Suppressor macrophage treated with lipopolysaccharide for 1 hour (primary cell): ENCODE measurements at places on chromosomes 5 and 9.
A peak's percentile ranks its signal among the peaks of the same experiment; 100 is the strongest.

DNA sequence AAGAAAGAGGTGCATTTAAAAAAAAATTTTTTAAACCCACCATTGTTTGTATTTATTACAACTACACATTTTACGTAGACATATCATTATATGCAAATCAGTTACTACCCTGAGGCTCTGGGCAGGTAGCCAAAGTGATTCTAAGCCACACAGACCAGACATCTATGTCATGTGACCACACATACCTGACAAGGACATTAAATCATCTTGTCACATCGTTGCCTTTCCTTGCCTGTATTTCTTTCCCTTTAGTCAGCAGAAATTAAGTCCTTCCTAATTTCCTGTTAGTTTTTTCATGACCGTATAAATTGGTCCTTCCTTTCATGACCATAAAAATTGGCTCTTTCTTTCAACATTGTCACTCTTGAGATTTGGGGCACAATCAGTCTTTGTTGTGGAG, 134.2 kb upstream of the MARCHF11 start:
- no peak for DNase-seq

GRCh38 chr5:90347462-90347861, 62.1 kb downstream of the CETN3 start:
- no peak for DNase-seq

DNA sequence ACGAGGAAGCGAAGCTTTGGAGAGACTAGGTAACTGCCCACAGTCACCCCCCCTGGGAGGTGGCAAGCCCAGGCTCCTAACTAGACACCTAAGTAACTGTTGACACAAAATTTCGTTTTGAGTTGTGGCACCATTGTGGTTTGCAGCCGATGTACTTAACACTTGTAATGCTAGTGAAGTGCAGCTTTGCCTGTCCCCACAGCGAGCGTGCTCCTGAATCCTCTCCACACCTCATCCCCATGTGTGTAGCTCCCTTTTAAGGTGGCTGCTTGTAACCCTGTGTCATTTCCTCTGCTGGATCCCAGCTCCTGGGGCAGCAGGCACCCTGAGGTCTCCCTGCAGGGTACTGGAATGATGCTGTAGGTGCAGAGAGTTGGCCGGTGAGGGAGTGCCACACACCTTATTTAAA, 114.9 kb downstream of the TRIO start:
- DNase-seq = no peak

- no peak for DNase-seq
These were observed 110.6 kb downstream of the ADAMTS16 start for GRCh38 chr5:5250758-5251157.

DNA sequence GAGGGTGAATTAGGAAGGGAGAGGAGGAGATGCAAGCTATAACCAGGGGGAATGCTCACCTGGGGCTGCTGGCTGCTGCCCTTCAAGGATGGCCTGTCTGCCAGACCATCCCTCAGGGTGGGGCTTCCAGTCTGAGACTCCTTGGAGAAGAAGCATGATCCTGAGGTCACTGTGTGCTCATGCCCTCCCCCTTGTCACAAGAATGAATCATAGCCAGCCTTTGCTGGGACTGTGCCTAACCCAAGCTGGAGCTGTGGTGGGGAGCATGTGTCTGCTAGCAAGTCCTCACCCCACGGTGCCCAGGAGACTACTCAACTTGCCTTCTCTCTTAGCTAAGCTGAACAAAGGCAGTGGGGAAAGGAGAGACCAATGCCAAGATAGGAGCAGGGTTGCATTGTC, 463.6 kb downstream of the SPOCK1 start:
- no peak for DNase-seq

GRCh38 chr5:147310059-147310704, 75.4 kb downstream of the STK32A start:
- peak; percentile 90 for DNase-seq

DNA sequence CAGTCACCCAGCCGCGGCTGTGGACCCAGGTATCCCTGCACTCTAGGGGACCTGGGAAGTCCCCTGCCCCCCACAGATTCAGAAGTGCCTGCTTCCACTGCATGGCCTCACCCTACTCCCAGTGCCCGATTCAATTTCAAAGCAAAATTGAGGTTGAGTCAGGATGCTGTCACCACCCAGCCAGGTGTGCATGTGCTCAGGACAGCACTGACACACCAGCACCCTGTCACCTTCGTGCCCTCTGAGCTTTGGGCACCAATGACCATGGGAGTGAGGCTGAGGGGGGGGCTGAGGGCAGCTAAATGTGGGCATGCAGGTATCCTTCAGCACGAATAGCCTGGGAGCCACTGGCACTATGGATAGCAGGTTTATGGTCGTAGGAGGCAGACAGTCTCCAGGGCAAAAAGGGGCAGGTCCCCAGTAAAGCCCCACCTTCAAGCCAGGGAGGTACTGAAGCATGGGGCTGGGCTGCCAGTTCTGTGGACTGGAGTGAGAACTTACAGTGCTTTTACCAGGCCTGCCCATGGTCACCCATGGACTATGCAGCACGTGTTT, 1151.6 kb upstream of the CDH6 start:
- DNase-seq = no peak

DNA sequence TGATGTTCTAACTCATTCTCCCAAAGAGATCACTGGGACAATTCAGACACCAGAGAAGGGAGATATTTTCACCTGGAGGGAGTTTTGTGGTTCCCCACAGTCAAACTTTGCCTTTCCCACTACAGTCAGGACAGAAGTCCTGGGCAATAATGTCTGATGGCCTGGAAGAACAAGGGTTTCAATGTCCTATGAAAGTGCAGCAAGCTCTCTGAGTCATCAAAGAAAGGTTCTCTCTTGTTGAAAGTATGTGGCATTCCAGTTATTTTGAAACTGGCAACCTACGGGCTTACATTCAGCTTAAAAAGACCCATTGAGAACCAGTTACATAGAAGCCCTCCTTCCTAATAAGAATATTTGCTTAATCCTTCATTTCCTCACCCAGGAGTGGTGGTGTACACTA, 103.9 kb downstream of the INSYN2B start:
- peak; percentile 38 for DNase-seq

DNA sequence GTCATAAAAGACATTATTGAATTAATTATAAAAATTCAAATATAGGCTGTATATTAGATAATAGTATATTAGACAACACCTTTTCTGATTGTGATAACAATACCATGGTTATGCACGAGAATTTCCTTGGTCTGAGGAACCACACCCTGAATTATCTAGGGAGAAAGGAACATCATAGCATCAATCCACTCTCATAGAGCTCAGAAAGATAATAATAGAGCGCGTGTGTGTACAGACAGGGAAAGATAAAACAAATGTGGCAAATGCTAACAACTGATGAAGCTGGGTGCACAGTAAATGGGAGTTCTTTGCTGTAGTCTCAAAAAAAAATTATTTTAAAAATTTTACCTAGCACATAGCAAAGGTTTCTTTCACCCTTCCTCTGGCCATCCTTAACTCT, 143.5 kb downstream of the CDK5RAP2 start:
- no peak for DNase-seq

DNA sequence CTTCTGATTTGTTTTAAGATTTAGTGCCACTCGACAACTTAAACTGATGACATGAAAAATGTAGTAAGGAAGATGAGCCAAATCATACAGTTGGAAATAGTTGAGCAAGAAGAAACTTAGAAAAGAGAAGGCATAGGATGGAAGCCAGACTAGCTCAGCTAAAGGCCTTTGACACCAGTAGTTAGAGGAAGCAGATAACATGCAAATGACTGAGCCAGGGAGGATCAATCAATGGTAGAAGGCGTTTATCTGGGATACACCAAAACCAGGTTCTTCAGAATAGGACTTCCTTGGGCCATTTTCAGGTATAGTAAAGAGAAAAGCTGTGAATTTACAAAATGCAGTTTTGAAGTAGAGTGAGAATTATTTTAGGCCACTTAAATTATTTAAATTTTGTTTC, 3.2 kb downstream of the TDRD7 start:
- no peak for DNase-seq

GRCh38 chr9:125759764-125760129, 12.6 kb downstream of the PBX3 start:
- DNase-seq = no peak

- DNase-seq = no peak
These were observed 234.9 kb downstream of the FAM170A start for GRCh38 chr5:119864286-119864685.

- no peak for DNase-seq
These were observed 63.6 kb upstream of the MAP3K1 start for GRCh38 chr5:56751572-56752313.

- DNase-seq = peak; percentile 21
These were observed 129.7 kb upstream of the MAP3K1 start for GRCh38 chr5:56685503-56686217.

GRCh38 chr5:95605786-95606185, 14.1 kb upstream of the GPR150 start:
- DNase-seq = no peak

GRCh38 chr5:65190328-65191053, 291.2 kb downstream of the ADAMTS6 start:
- peak; percentile 18 for DNase-seq

DNA sequence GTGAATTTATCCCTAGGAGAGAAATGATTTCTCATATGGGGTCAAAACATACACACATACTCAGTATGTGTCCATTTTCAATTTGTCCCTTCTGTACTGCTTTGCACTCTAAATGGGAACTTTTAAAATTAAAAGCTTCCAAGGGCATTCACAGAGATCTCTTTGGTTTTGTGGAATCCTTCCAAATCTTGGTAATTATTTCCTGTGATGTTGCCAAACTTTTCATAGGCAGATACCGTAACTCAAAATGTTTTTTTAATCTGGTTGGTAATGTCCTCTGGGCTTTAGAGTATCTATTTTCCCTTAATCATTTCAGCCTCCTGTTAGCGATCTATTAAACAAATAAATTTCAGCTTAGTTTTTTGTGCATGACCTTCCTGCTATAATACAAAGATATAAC, 282.4 kb downstream of the ARHGEF28 start:
- DNase-seq = no peak

DNA sequence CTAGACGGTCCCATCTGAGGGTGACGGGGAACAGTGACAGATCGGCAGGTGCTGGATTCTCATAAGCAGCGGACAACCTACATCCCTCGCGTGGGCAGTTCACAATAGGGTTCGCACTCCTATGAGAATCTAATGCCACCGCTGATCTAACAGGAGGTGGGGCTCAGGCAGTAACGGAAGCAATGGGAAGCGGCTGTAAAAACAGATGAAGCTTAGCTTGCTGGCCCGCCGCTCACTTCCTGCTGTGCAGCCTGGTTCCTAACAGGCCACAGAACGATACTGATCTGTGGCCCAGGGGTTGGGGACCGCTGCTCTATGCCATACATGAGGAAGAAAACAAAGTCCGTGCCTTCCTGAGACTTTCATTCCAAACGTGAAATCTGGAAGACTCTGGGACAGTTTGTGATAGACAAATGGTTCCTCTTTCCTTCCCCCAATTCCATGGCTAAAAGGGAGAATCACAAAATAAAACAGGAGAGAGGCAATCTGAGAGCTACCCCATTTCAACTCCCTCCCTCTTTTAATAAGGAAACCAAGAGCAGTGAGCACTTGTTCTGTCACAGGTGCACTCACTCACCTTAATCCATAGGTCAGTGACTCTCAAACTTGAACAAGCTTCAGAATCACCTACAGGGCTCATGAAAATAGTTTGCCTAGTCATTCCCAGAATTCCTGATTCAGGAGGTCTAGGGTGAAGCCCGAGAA, 12.1 kb downstream of the PDCL start:
- DNase-seq = peak; percentile 30

DNA sequence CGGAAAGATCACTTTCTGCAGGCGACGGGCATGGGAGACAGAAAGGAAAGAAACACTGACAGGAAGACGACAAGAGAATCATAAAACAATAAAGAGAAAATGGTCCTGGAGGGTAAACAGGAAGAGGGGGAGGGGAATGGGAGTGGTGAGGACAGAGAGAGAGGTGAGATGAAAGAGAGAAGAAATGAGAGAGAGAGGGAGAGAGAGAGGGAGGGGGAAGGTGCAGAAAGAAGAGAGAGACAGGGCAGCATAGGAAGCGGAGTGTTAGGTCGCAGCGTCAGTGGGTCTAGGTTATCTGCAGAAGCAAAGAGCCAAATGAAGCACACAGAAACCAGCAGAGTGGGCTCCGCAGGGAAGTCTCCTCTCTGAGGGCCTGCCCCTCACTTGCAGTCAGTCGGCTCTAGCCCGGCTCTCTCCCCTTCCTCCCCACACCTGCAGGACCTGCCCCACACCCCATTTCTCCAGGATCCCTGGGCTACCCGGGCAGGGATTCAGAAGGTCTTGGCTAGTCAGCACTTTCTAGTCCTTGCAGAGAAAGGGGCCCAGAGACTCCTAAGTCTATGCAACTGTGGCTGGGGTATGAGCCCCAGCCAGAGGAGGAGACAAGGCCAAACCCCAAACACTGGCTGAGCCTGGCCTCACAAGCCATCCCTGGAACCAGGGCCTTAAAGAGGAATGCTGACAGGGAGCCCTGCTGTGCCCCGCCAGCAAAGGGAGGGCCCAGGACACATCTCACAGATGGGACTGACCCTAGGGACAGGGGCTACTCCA, 29.7 kb upstream of the MEIKIN start:
- no peak for DNase-seq

DNA sequence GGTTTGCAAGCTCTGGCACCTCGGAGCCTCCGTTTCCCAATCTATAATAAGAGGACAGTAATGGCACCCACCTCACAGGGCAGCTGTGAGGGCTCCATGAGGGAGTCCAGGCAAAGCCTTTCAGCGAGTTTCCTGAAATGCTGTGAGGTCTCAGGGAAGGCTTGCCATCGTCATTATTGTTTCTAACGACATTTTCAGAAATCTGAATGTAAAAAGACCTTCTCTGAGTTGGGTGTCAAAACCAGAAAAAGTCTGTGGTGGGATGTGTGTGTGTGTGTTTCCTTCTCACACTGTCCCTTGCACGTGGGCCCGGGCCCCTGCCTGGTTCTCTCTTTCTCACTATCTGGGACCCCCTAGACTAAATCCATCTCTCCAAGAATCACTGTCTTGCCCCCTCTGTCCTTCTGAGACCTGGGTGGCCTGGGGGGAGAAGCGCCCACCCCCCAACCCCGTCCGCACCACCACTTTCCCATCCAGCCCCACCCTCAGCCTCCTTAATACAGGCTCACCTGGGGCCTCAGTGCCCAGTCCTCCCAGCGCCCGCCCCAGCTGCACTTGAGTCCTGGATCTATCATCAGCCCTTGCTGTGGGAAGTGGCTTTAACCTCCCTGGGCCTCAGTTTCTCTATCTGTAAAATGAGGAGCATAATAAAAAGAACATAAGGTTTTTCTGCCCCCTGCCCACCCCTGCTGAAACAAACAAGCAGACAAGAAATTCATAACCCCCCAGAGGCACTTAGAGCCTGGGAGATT, 180.3 kb downstream of the C9orf50 start:
- DNase-seq = no peak

DNA sequence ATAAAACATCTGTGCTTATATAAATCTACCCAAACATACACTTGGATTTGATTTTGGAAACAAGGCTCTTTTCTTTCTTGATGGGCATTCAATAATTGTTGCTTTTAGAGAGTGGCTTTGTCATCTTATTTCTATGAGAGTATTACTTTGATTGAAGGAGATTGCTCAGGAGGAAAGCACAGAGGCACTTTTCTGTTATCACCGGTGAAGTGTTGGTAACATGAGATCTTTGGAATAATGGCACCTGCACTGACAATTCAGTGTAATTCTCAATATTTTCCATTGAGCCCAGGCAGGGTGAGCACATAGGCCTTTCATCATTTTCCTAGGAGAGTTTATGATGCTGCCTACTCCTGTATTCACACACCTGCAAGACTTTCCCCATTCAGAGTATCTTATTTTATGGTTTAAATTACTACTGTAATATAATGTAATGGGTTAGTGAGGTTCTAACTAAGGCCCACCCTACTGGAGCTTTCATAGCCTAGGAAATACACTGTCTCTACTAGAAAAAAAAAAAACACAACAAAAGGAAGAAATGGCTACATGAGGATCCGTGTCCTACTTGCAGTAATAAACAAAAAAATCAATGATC, 244.3 kb downstream of the DENND1A start:
- DNase-seq = no peak
